ENCODE measurements at places on chromosomes 2 and 18.

GRCh38 chr2:62931536-62931935, 119.1 kb upstream of the OTX1 start:
- DNase-seq: no peak

- no peak for DNase-seq
Measured at GRCh38 chr18:59038295-59039039, 101.2 kb upstream of the SEC11C start.

DNA sequence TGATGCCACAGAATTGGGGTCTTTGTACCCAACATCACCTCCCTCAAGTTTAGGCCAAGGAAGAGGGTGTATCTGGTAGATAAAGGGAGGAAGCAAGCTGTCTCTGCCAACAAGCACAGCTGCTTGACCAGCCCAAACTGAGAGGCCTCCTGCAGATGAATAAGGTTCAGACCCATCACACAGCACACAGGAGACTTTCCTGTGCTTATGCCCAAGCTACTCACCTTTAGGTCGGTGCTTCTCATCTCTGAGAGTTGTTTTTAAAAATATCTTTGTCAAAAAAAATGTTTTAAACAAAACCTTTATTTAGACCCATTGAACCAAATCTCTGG, 24.7 kb upstream of the SP3 start:
- no peak for DNase-seq

DNA sequence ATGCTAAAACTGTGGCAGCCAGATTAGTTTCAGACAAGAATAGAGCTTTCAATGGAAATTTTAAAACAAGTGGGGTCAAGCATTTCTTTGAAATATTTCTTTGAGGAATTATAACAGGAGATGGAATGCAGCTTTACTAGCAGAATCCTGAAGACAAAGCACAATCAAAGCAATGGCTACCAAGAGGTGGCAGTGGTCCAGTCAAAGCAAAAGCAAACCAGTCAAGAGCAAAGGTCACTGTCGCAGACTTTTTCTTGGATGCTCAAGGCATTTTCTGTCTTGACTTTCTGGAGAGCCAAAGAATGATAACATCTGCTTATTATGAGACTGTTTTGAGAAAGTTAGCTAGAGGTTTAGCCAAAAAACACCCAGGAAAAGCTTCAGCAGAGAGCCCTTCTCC, 351.2 kb upstream of the DLGAP1 start:
- DNase-seq: no peak

GRCh38 chr2:9824956-9825720, 18.1 kb upstream of the TAF1B start:
- DNase-seq: no peak
